ENCODE measurements at places on chromosomes 5 and 9.

DNA sequence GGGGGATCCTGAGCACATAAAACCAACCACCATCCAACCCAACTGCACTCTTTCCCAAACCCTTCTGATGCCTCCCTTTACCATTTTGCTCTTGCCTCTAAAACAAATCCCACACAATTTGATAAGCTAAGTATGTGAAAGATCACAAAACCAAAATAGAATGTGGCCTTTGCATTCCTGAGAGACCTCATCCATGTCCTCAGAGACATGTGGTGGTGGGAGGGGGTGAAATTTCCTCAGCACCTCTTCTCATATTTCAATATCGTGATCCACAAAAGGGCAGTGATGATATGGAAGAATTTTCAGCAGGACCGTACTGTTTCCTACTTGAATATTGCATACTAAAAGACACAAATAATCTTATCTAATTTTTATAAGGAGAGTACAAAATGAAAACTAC lies 423.3 kb downstream of the TLE1 start:
- DNase-seq: no peak

DNA sequence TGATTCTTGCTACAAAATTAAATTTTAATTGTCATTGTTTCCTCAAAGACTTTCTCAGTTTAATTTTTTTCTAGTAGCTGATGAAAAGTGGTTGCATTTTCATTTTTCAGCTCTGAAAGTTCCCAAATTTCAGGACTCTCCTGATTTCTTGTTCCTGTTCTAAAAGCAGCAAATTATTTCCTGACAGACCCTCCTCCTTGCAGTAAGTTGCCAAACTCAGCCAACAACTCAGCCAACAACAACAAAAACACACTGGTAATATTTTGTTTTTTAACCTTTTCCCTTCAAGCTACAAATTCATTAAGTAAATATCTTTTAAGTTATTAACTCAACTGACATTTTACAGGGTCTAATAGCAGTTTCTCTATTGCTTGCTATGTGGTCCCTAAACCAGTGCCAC lies 487.8 kb upstream of the NUDT12 start:
- DNase-seq: no peak

DNA sequence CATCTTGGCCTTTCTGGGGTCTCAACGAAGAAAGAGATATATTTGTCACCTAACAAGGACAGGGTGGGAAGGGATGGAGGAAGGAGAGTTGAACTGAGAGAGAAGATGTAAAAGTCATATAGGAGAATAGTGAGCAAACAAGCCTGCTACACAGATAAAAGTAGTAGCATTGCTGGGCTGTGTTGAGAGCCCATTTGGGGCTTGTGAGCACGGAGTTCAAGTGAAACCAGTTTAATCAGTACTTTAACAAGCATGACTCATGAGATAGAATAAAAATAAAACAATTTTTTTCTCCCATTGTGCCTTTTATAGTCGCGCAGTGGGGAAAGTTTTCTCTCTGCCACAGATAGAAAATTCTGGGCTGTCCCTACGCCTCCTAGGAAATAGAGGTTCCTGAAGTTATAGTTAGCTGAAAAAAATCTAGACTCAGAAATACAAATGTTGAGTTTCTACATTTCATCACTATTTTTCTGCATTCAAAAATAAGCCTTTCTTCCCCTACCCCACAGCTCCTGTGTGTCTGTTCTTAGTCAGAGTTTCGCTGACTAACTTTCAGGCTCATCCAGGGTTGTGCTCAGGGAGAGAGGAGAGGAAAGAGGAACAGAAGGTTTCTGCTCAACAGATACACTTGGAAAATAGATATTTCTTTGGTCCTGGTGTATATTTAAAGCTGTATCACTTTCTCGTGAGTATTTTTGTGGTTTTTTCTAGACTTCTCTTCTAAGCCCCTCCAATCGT lies 395.8 kb upstream of the ADAMTSL1 start:
- no peak for DNase-seq

GRCh38 chr5:66518753-66519152 lies 77.4 kb upstream of the MAST4 start:
- DNase-seq: no peak

DNA sequence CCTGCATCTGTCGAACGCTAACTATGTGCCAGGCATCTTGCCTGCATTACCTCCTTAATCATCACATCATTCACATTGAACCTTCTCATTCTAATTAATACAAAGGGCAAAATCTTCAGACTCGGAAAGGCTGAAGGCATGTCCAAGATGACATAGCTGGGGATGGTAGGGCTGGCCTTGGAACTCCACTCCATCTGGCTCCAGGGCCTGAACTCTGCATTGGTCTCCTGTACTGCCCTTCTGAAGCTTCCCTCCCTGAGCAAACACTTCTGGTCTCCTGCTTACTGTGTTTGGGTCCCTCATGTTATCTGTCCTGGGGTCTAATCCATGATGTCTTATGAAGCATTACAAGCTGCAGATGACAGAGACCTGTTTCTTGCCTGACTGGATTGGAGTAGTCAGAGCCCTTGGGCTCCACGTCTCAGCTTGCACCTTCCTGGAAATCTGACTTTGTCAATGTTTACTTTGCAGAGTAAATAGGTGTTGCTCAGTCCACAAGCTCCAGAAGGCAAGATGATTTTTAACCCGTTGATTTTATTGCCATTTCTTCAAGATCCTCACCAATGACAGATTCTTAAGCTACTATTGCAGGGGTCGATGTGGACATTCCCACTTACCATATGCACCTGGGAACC lies 106.1 kb downstream of the GALNT10 start:
- no peak for DNase-seq

GRCh38 chr5:74237571-74238145 lies 402.9 kb downstream of the ENC1 start:
- DNase-seq: no peak

DNA sequence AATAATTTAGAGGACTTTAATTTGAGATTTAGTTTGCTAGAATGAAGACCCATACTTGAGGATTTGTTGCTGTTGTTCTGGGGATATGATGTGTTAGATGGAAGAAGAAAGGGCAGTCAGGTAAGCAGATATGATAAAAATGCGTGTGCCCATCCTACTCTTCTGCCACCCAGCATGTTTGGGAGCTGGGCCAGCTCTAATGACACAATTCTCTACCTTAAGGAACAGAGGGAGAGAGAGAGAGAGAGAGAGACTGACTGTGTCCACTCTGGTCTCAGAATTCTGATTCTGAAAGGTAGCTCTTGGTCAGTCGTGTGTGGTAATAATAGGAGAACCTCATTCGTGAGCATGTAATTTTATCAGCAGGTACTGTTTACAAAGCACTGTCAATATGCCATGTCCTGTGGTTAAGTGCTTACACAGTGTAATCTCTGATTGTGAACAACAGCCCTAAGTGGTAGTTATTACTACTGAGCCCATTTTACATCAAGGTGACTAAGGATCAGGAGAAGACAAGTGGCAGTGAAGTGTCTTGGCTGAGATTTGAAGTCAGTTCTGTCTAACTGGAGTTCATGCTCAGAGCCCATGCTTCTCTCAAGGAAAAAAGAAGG lies 307.4 kb upstream of the SEMA6A start:
- peak; percentile 17 for DNase-seq
